ENCODE measurements at places on chromosomes 11 and 22. TPM values are rescaled to one million over a fixed set of nuclear protein-coding genes. Genes with fewer than 3 reads are reported as not detected.
A peak's percentile ranks its signal among the peaks of the same experiment; 100 is the strongest.

DNA sequence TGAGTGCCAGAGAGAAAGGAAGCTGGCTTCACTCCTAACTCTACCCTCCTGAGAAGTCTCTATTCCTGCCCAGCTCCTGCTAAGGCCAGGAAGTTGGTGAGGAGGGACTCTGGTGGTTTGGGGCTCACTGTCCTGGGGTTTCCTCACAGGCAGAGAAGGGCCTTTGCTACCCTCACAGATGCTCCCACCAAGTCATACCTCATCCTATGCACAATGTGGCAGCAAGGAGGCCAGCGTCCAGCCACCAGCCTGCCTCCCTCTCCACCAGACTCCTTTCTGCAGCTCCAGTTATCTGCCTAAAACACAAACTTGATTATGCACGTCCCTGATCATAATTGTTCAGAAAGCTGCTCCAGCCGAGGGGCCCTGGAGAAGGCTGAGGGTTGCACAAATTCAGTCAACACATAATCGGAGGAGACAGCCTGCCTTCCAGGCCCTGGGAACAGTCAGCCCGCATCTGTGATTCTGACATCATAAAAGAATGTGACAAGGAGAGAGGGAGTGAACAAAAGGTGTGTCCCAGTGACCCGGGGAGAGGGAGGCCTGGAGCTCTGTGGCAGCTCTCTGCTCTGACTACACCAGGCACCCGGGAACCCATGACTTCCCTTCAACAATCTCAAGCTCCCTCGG, 28.8 kb downstream of the DKK3 start:
- no peak for DNase-seq

DNA sequence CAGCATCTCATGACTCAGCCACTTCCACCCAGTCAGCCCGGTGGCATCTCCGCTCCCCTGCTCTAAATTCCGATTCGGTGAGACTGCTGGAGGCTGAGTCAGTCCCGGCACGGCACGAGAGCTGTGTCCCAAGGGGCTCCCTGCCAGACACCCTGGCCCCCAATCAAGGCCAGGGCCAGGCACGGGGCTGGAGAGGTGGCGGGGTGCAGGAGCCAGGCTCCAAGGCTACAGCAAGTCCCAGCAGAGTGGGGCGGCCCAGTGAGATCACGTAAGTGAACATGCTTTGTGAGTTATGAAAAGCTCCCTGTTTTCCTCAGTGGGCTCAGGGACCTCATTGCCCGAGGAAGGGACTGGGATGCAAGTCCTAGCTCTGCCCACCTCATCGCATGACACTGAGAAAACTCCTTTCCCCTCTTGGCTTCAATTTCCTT, 3.0 kb downstream of the C11orf68 start:
- peak; percentile 66 for DNase-seq

- no peak for DNase-seq
Measured at GRCh38 chr22:47124961-47125360, 362.5 kb downstream of the TBC1D22A start.

- no peak for DNase-seq
Measured at GRCh38 chr11:46278387-46279125, 1.1 kb downstream of the CREB3L1 start.

GRCh38 chr11:36073411-36074203, 129.7 kb downstream of the LDLRAD3 start:
- DNase-seq = peak; percentile 69

- no peak for DNase-seq
Measured at GRCh38 chr11:104380358-104380757, 216.4 kb upstream of the PDGFD start.

- DNase-seq = no peak
Measured at GRCh38 chr11:17786824-17787525, 52.4 kb downstream of the KCNC1 start.

DNA sequence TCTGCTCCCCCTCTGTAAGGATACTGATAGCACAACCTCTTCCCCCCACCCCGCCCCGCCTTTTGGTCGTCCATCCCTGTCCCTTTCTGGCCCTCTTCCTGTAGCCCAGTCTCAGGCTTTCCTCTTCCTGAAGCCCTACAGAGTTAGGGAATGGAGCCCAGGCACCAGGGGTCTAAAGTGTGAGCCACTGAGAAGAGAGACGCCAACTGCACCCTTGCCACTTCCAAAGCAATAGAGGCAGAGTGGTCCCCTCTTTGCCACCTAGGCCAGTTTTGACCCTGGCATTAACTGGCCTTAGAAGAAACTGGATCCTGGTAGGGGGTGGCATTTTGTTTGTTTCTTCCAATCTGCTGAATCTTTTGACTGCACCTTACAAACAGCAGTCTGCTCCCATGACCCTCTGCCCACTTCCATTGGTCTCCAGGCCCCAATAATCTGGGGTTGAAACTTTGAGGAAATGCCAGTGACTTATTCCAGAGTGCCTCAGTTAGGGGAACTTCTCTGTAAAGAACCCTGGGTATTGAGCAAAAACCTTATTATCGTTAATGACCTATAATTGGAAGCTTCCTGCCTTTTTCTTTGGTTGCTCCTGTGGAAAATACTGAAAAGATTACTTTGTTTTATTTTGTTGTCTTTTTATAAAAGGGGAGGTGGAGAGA, 9.7 kb upstream of the GRK2 start:
- DNase-seq = no peak

GRCh38 chr22:24514241-24515026, 19.3 kb downstream of the UPB1 start:
- DNase-seq = no peak

GRCh38 chr11:28017816-28018215, 90.1 kb downstream of the KIF18A start:
- no peak for DNase-seq

OR2D2 gene
- 4.8 TPM for total RNA-seq

ANKK1 gene
- total RNA-seq = not detected
